ENCODE measurements at places on chromosomes 6 and 20.

DNA sequence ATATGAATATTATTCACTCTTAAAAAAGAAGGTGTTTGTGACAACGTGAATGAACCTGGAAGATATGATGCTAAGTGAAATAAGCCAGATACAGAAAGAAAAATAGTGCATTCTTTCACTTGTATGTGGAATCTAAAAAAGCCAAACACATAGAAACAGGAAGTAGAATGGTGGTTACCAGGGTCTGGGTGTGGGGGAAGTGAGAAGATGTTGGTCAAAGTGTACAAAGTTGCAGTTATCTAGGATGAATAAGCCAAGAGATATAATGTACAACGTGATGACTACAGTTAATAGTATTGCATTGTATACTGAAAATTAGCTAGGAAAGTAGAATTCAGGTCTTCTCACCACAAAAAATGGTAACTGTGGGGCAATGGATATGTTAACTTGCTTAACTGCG lies 151.1 kb upstream of the HCRTR2 start:
- no peak for DNase-seq

DNA sequence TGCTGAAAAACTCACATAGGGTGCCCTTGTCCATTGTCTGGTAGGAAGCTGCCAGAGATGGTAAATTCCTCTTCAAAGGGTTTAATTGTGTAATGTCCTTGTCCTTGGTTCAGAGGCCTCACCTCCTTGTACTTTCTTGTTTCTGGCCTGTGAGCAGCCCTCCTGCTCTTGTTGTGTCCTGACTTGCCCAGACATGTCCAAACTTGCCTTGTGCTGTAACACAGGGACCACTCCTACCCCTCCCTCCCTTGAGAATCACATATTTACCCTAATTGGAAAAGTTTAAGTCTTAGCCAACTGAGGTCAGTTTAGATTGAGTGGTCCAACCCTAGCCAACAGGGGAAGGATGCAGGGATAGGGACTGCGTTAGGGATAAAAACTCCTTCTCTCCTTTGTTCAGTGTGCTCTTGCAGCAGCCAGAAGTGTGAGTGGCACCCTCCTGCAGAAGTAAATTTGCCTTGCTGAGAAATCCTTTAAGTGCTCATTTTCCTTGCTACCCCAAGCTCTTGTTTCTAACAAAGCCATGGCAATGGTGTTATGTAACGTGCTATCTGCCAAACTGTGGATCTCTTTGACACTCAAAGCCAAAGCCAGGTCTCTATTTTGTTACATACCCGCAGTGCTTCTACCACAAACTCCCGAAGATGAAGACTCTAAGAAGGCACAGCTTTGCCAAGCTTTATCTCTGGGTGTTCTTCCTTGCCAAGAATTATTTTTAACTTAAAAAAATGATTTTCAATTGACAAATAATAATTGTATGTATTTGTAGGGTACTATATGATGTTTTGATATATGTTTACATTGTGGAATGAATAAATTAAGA lies 414.5 kb downstream of the ESR1 start:
- DNase-seq: no peak

DNA sequence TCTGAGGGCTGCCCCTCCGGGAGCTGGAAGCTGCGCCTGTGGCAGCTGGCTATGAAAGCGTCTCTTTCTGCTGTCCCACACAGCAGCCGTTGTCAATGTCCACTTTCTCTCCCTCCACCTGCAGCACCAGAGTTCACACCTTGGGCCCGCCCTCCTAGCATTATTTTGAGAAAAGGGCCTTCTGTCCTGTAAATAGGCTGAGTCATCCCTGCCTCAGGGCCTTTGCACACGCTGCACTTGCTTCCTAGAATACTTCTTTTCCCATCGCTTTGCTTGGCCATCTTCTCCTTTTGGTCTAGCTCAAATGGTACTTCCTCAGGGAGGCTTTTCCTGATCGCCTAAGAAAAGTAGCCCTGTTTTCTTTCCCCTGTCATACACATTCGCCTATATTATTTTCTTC lies 69.3 kb upstream of the ZNFX1 start:
- no peak for DNase-seq

DNA sequence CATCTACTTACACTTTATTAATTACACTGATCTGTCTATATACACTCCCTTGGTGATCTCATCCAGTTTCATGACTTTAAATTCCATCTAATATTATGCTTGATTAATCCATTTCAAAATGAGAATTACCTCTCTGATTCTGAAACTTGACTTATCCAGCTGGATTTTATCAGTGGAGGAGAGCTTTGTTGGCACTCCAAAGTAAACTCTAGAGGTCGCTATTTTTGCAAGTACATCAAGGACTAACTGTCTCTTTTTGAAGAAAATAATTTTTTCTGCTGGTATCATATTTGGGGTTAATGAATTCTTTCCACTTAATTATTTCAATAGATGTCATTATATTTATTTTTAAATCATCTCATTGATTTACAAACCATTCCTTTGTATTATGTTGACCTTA lies 630.3 kb upstream of the MAN1A1 start:
- DNase-seq: no peak

GRCh38 chr6:149383371-149383770 lies 16.7 kb upstream of the SUMO4 start:
- DNase-seq: no peak

DNA sequence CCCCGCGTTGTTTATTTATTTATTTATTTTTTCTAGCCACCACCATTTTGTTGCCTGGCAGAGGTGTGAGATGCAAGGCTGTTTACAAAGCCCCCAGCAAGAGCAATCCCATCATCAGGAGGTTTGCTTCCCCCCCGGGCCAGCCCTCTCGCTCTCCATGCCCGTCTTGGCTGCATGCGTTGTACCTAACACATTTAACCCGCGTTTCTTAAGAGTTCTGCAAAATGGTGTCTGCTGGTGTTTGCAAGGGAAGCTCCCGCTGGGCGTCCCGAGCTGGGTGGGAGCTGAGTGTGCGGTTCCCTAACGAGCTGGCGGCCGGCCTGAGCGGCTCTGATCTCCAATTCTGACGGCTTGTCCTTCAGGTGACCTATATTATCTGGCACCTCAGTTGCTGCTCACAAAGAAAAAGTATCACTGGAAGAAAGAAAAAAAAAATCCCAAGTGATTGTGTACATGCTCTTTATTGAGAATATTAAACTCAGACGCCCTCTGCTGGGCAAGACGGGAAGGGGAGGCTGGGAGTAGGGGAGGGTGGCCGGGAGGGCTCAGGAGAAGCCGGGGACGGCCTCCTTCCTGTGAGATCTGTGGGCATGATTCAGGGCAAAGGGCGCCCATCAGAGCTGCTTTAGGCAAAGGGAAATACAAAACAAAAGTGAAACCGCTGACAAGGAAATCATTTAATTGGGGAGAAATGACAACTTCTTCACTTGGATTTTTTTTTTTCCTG lies 154.8 kb downstream of the BCAS1 start:
- peak; percentile 97 for DNase-seq

DNA sequence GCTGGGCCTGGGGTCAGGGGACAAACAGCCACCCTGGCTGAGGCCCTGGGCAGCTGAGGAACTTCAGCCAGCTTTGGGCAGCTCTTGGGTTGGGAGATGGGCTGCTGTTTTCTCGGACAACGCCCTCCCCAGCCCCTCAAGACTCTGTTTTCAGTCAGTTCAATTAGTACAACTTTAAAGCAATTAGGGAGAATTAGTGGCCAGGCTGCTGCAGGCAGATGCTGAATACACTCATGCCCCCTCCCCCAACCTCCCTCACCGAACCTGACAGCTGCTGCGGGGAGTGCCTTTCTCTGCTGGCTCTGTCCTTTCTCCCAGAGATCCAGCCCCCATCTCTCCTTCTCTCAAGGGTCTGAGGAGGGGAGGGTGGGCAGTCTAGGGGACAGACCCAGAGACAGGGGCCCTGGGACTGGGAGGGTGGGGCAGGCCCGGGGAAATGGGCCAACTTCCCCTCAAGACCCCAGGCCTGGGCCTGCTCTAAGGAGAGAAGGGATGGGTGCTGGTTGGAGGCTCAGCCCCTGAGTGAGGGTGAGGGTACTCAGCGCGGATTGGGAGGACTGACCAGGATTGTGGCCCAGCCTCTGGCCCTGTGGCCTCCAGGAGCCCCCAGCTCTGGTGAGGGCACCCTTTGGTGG lies 17.8 kb upstream of the MYT1 start:
- DNase-seq: no peak

DNA sequence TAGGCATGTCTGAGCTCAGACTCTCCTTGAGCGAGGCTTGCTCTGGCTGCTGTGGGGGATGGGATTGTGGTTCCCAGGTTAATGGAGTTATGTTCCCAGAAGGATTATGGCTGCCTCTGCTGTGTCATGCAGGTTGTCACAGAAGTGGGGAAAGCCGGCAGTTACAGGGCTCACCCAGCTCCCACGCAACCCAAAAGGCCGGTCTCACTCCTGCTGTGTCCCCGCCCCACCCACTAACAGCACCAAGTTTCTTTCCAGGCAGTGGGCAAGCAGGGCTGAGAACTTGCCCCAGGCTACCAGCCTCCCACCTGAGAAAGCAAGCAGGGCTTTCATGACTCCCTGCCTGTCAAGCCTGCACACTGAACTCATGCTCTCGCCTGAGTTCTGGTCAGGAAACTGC lies 750.5 kb downstream of the FRK start:
- DNase-seq: no peak

DNA sequence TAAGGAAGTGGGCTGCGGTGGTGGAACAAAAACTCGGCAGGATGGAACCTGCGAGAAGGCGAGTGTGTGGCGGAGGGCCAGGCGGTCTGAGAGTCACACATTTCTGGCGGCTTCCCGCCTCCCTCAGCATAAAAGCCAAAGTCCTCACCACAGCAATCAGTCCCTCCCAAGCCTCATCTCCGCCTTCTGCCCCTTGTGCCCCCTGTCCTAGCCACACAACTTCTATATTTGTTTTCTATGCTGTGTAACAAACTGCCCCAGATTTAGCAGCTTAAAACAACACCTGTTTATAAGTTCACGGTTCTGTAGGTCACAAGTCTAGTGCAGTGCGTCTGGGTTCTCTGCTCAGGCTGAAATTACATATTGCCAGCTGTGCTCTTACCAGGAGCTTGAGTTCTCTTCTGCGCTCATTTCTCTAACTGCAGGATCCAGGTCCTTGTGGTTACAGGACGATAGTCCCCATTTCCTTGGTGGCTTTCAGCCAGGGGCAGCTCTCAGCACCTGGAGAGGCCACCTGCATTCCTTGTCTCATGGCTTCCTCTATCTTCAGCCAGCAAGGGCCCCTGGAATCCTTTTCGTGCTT lies 11.7 kb upstream of the SPO11 start:
- no peak for DNase-seq

DNA sequence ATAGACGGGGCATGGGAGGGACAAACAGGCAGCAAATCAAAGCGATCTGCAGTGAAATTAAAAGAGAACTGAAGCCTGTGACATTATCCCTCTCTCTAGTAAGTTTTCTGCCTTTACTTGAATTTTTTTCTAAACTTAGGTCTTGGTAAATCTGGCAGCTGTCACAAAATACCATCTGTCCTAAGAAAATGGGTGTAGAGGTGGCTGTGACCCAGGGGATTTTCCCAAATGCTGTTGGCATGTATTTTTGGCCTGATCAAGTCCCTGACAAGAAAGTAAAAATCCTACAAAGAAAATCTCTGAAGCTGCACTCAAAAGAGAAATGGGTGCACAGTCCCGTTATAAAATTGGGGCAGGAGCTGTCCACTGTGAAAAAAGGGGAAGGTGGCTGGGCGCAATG lies 30.2 kb upstream of the F13A1 start:
- no peak for DNase-seq

- DNase-seq: no peak
Observed at GRCh38 chr6:151326116-151326825, 65.1 kb downstream of the ZBTB2 start.

DNA sequence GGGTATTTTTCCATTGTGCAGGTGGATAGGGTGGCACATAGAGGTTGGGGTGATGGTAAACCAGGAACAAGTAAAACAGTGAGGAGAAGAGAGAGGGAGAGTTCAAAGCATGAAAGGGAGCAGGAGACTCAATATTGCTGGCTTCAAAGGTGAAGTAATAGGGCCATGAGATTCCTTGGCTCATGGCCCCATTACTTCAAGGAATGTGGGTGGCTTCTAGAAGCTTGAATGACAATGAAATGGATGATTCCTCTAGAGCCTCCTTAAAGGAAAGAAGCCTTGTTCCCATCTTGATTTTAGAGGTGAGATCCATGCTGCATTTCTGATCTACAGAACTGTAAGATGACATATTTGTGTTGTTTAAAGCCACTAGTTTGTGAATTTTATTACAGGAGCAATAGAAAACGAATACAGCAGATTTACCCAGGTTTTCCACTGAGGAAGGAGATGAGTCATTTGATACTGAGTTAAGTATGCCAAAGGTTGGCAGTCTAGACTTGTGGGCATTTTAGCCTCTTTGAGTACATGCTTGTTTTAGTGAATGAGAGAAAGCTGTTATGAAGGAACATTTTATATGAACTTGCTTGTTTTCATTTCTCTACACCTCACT lies 110.4 kb downstream of the PLCB4 start:
- DNase-seq: no peak

GRCh38 chr6:141445928-141446628 lies 686.6 kb upstream of the GJE1 start:
- no peak for DNase-seq

DNA sequence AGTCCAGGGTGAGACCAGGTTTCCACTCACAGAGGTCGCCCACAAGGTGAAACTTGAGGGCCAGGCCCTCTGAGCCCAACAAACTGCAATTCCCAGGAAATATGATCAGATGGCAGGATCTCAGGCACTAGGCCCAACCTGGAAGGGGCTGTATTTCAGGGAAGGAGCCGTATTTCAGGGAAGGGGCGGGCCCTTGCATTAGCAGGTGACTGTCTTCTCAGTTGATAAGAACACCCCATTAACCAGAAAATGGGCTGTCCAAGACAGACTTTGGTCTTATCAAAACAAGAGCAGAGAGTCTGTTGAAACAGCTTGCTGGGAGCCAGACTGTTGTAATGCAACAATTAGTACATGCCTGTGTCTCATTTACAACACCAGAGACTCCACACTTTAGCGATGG lies 10.9 kb upstream of the BNIP5 start:
- no peak for DNase-seq

DNA sequence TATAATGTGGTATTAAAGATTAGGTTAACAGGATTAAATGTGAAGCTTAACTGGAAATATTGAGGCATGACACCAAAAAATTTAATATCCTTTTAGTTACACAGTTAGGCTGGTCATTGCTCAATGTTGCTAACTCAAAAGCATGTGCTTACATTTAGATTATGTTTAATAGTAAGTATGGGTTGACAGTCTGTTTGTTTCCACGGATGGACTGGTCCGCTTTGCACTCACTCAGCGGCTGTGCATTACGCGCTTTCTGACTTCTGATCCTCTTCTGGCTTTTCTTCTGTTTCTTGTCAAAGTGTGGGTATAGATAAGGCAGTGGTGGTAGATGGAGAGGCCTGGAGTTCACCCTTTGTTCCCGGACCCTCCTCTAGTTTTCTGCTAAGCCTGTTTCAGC lies 174.9 kb downstream of the RIMS1 start:
- DNase-seq: no peak

GRCh38 chr6:159068904-159069578 lies 24.2 kb upstream of the TAGAP start:
- no peak for DNase-seq

GRCh38 chr20:45935416-45936046 lies 1.0 kb downstream of the PCIF1 start:
- no peak for DNase-seq
